ENCODE measurements at places on chromosomes 12 and 14.
A peak's percentile ranks its signal among the peaks of the same experiment; 100 is the strongest.

DNA sequence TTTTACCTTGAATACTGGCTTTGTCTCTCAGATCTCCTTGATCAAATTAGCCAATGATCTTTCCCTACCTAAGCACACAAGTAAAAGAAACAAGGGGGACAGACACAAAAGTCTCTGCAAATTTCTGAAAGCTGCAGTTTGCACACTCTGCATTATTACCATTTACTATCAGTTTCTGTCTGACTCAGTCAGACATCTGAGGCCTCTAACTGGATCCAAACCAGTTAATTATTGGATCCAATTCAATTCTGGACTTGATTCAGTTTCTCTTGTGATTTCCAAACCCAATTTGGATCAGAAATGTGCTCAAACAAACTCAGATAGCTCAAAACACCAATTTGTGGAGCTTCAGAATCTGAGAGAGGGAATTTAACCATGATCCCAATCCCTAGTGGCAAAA is 16.6 kb downstream of the SSTR1 start:
- DNase-seq, result no peak

DNA sequence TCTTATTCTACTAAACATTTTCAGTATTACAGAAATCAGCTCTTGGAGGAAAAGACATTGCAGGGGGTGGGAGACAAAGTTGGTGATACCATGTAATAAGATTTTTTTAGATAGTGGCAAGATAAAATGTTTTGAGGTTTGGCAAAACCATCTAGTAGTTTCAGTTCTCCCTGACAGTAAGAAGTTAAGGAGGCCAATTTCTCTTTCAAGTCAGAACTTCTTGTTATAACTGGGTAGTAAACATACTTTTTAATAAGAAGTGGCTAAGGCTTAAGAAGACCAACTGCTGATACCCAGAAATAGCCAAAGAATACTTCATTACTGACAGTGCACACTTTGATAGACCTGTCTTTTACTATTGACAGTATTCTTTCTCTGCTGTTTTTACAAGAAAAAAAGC is 452.3 kb downstream of the DIO2 start:
- no peak for DNase-seq

- no peak for DNase-seq
Measured at GRCh38 chr14:38646391-38646790, 390.5 kb upstream of the CLEC14A start.

DNA sequence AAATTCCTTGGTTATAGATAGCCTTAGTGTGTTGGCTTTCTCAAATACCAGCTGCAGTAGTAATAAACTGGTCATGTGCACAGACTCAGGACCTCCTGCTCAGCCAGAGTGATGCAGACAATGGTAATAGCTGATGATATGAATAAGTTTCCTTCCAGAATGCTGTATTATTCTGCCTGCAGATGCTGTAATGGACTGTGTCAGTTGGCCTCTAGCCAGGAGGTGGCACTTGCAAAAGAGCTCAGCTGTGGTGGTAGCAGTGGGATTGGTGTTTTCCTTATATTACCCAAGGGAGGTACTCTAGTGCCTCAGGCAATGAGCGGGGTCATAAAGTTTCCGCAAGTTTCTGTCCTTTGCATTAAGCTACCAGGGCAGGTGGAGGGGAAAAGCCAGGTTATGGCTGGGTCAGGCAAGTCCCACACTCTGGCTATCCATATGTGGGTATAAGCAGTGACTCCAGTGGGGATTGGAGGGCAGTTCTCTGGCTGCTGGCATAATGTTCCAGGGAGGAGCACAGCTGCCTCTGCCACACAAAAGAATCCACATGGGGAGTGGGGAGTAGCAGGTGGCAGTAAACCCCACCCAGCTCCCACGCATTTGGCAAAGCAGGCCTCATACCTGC is 14.0 kb upstream of the MUCL1 start:
- DNase-seq, result no peak

- DNase-seq, result no peak
Measured at GRCh38 chr12:94057262-94058151, 90.9 kb upstream of the PLXNC1 start.

DNA sequence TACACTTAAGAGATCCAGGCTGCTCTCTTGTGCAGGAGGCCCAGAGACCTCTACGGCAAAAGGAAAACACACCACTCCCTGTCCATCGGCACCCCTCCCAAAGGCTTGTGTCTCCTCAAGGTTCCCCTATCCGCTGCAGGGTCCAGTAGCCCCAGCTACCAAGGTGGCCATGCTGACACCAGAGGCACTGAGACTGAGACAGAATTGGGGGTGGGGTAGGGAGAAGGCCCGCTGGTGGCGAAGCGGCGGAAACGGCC is 590 bp downstream of the DDIT3 start:
- no peak for DNase-seq

GRCh38 chr14:20295067-20295466 is 10.7 kb downstream of the TTC5 start:
- DNase-seq, result no peak

GRCh38 chr12:97564236-97564635 is 101.6 kb downstream of the RMST start:
- no peak for DNase-seq

- peak; percentile 92 for DNase-seq
Measured at GRCh38 chr14:89027097-89027740, 202.8 kb downstream of the TTC8 start.

DNA sequence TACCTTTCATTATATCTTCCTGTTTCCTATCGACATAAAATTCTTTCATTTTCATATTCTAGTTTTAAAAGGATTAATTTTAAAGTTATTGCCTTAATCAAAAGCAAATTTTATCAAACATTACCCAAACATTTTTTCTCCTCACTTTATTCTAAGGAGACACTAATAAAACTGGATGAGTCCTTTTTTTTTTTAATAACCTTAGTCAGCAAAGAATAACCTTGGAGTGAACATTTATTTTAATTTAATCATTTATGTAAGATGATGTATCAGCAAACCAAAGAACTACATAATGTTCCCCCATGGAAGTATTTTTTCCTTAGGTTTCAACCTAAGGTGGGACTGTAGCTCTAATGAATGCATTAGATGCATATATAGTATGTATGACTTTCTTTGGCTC is 83.9 kb downstream of the RAD52 start:
- no peak for DNase-seq

DNA sequence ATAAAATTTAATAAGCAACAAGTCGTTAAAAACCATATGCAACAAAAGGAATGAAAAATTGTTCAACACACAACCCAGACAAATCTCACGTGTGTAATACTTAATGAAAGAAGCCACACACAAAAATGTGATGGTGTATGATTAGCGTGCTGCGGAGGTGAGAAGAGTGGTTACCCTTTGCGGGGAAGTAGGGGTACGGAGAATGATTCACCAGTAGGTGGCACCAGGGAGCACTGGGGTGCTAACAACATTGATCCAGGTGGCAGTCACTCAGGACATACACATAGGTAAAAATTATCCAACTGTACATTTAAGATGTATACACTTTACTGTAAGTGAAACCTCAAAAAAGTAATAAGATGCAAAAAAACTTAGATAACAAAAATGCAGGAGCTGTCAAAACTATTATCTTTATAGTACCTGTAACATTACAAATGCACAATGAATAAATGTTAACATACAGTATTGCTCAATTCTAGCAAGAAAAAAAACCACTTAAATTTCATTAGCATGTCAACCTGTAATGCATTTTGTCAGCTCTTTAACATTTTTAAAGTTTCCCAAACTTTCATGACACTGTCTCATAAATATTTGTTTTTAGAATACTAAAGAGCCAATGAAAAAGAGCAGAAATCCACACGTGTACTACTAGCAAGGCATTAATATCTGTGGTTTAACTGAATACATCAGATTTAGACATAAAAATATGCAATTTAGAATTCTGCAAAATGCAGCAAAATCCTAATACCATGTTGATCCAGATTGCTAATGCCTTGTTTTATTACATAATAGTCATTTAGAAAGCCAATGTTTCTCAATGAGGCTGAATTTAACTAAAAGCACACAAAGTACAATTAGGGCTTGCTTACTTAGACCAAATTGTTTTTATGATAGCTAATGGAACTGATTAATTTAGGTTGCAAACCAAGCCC is 46.7 kb downstream of the TMCC3 start:
- no peak for DNase-seq

DNA sequence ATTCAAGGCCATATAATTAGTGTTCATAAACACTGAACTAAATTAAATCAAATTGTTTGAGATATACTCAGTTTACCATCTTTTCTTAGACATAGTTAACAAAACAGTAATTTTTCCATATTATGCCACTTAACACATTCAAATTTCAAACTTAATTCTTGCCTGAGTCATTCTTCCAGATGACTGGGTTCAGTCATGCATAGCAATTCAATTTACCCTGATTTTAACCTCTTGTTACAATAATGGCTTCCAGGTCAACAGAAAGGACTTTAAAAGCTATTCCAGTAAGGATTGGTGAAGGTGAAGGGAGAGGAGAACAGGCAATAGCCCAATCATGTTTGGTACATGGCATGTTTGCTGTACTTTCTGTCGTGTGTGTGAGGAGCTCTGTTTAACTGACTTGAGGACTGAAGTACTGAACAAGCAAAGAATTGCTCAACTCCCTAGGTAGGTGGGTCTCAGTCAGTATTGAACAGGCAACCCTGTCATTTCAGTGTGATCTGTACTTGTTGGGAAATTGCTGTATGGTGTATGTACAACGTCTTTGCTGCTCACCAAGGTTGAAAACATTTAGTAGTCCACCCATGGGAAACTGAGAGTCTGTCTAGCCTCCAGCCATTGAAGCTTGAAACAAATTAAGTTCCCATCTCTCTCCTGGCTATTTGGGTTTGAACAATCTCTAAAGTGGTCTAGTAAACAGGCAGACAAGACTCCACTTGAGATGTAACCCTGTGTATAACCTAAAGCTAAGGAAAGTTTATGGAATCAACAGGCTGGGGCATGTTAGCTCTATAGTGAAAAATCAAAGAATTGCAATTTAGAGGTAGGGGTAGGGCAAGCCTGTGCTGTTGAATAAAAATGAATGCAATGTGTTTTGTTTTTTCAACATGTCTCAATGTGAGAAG is 327.2 kb downstream of the BTG1 start:
- no peak for DNase-seq

- no peak for DNase-seq
Measured at GRCh38 chr12:24198936-24199671, 249.6 kb upstream of the SOX5 start.

GRCh38 chr14:59333668-59334067 is 131.5 kb downstream of the GPR135 start:
- no peak for DNase-seq

DNA sequence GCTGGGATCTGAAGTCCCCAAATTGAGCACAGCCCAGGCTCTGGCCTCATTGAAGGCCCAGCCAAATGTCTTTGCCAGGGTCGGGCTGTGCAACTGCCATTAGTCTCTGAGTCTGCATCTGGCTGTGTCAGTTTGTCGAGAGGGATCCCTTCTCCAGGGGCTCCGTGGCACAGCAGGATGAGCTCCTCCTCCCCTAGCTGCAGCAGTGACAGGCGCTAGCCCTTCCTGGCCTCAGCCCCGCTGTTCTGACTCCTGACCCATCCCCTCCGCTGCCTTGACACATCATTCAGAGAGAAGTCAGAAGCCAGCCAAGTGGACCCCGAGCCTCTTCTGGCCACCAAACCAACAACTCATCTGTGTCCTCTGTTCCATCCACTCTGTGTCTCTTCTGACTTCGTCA is 188.3 kb downstream of the CALM1 start:
- DNase-seq, result no peak

DNA sequence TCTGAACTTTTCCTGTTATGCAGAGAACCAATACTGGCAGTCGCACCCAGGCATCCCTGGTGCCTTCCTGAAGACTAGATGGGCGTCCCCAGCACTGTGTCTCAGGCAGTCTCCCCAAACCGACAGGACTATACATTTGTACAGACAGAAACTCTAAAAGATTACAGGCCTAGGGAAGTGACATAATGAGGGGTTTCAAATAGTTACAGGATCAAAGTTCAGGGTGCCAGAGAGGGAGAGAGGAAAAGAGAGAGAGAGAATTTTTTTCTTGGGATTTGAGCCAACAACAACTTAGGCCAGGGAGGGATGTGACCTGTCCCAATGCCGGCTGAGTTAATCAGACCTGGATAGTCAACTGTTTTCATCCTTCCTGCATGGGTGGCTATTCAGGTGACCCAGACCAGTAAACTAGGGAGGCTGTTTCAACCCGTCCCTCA is 9.3 kb upstream of the GMFB start:
- DNase-seq, result no peak

DNA sequence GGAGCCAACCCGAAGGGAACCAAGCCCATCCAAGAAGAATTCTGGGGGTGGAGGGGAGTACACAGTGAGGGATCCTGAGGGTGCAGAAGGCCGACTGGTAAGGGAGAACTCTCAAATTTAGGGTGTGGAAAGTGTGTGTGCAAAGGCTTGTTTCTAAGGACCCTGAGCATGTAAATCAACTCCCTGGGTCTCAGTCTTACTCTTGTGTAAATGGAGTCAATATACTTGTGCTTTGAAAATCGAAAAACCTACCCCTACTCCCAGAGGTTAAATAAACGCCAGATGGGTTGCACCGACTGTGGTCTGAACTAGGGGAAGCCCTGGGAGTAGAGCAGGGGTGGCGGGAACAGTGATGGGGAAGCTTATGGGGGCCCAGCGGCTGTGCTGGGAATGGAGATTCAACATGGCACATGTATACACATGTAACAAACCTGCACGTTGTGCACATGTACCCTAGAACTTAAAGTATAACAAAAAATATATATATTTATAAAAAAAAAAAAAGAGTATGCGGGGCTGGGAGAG is 6.0 kb downstream of the B4GALNT1 start:
- no peak for DNase-seq

DNA sequence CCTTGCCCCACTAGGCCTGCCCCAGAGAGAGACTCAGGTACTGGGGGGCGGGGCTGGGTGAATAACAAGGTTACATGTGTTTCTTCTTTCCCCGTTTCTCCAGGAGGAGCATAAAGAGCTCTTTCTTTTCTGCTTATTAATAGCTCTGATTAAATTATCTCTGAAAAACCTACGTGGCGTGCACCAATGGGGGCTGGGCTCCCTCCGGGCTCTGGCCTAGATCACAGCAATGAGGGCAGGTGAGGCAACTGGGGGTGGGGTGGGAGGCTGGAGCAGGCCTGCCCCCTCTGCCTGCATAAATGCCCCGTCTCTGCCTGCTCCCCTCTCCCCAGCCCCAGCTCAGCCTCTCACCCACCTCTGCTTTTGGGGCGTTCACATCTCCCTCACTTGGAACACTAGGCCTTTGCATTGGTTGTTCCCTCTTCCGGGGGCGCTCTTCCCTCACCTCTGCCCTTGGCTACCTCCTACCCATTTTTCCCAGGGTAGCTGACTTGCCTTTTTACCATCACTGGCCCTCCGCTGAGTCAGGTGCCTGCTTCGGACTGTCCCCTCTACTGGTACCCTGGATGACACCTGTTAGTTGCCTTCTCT is 4.1 kb upstream of the FAM222A start:
- no peak for DNase-seq

DNA sequence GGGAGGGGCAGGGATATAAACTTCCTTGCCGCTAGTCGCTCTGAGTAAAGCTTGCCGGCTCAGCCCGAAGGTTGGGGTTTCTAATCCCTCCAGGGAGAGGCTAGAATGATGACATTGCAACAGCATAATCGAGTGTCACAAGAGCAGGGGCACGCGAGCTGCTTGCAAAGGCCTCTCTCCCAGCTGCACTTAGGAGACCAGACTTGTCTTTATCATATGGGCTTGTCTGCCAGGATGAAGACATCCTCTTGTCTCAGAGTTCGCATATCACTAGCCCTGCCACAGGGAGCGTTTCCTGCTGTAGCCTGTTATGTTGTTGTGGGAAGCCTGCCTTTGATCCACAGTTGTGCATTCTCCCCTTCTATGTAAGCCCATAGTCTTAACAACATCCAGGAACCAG is 180.0 kb downstream of the ESR2 start:
- DNase-seq, result no peak

All from GM12892 (cell line).